ENCODE measurements at places on chromosomes 4 and X. TPM values are rescaled to one million over a fixed set of nuclear protein-coding genes. Genes with fewer than 3 reads are reported as not detected.

- no peak for DNase-seq
Observed at GRCh38 chrX:97367125-97367524, 483.4 kb downstream of the RPA4 start.

DNA sequence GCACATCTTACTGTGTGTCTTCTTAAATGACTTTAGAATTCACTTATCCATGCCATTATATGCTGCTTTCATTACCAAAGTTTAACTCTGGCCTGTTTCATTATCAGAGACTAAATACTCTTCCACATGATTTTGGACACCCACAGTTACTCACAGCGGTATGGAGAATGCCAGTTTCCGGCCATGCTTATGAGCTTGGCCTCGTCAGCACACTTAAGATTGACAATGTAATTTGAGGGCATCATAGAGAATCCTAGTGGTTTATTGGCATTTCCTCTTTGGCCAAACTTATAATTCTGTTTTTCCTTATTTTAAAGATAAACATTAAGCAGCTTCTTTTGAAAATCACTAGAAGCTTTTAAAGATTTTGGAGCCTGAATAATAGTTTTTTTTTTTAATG lies 104.5 kb downstream of the IRF2 start:
- DNase-seq = no peak

NLGN4X gene
- not detected for total RNA-seq

USP17L22 gene
- total RNA-seq = not detected

DNA sequence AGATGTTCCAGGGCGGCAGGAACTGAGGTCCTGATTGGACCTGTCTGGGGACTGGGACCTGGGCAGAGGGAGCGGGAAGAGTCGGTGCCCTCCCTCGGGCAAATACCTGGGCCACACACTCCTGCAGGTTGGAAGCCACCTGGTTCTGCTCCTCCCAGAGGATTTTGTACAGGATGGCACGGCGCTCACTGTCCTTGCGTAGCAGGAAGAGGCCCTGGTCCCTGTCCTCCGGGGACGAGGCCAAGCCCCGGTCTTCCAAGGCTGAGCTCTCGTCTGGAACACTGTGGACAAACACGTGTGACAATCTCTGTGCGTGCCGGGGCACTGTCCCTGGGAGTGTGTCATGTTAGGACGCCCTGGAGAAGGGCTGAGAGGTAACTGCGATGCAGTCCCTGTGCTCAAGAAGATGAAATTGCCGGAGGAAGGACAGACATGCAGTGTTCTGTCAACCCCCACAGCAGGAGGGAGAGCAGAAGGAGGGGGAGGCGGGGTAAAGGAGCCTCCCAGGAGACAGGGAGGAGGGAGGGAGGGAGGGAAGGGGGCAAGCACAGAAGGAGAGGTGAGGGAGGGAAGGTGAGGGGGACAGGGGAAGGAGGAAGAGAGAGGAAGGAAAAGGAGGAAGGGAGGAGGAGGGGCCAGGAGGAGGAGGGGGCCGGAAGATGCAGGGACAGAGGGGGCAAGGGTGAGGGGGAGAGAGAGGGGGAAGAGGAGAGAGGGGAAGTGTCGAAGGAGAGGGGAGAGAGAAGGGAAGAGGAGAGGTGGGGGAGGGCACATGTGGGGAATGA lies 29.0 kb downstream of the PDHA1 start:
- peak; percentile 20 for DNase-seq

DNA sequence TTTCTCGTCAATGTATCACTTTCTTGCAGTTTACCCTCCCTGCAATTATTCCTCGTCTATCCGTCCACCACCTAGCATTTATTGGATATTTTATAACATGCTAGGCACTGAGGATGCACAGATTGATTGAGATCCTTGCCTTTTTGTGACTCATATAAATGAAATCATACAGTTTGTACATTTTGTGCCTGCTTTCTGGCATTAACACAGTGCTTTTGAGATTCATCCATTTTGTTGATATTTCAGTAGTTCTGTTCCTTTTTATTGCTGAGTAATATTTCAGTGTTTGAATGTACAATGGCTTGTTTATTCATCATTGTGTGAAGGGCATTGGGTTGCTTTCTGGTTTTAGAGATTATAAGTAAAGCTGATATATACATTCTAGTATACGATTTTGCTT lies 841 bp downstream of the TBC1D19 start:
- DNase-seq = no peak

DNA sequence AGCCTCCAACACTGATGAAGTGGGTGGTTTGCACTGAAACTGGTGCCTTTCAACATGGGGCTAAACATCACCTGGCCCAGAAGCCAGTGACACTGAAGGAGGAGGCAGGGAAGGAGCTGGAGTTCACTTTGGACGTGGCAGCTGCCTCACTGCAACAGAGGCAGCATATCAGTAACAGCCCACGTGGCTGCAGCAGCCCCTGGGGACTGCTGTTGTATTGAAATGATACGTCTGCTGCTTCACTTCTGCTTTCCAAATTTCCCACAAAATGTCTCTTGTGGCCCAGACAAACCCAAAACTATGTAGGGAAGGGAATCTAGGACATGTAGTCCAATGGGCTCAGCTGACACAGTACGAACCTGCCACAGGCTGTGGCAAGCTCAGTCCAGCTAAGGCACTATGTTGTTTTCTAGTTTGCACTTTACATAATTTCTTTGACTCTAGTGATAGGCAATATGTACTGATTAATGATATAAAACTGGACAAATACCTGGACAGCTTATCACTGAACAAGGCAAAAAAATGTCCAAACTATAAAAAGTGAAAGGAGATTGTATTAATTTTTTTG lies 84.7 kb upstream of the RAPGEF2 start:
- DNase-seq = no peak

DNA sequence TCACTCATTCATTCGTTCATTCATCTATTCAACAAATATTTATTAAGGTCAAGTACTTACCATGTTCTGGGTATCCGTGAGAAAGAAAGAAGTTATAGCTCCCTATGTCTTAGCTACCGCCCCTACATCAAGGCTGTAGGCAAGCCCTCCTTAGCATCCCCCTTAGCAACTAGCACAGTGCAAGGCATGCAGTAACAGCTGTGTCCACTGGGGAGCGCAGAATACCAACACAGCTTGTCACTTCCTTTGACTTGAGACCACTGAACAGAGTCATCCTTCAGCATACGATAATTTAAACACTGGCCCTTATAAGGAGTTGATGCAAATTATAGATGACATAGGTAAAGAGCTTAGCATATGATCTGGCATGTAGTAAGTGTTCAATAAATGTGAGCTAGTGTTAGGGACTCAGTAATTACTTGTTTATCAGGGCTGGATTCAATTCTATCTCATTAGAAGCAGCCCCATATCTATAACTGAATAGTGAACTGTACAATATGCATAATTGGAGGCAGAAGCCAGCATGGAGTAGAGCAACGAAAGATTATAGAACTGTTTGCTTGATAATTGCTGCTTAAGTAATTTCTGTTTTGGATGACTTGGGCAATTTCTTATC lies 8.7 kb downstream of the KIAA1210 start:
- DNase-seq = peak; percentile 25

SSX2B gene
- total RNA-seq = not detected

MYL5 gene
- total RNA-seq = 39.5 TPM

DNA sequence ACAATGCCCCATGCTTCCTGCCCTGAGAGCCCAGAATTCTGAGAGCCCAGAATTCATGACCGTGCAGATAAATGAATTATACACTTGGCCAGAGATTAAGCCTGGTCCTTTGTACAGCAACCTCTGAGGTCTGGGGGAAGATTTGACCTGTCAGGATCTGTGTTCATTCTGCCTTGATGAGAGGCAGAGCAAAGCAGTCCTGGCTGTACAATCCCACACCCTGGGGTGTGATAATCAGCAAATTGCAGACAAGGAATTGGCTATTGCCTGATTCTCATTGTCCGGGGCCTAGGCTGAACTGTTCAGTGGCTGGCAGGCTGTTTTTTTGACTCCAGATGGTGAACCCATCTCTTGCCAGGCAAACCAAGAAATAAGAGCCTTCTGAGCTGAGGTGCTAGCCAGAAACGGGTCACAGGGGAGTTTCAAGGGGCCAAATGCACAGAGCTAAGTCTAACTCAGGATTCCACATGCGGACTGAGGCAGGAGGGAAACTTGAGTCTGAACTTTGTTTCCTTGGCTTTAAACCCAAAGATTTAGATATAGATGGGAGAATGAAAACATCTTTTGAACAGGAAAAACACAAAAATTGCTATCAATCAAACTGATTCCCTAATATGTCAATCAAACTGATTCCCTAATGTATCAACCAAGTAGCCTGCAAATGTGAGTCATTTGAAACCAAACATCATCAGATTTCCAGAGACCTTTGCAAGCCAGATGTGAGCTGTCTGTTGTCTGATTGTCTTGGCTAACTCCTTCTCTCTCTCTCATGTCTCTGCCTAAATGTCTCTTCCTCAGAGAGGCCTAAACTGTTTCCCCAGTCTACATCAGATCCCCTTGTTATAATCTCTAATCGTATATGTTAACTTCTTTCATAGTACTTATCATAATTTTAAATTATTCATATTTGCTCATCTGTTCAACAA lies 159.3 kb downstream of the ATG4A start:
- DNase-seq = no peak

MAGEB2 gene
- not detected for total RNA-seq

- DNase-seq = peak; percentile 20
Observed at GRCh38 chr4:81506731-81507130, 35.0 kb upstream of the RASGEF1B start.

GRCh38 chr4:111628437-111628836 lies 516.8 kb upstream of the FAM241A start:
- DNase-seq = no peak

DNA sequence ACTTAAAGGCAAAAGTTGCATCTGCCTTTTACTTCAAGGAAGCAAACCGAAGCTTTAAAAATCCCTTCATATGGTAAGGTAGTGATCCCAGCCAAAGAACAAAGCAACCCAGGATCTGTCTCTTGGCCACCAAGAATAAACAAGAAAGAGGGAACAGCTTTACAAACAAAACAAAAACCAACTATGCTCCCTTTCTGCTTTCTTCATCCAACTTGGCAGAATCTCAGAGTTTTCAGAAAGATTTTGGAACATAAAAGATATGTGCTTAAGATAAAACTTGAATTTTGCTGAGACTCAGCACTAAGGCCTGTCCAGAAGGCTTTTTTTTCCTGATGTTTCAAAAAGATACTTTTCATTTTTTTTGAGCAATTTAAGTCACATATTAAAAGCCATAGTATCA lies 94.0 kb downstream of the COL4A6 start:
- DNase-seq = no peak

DNA sequence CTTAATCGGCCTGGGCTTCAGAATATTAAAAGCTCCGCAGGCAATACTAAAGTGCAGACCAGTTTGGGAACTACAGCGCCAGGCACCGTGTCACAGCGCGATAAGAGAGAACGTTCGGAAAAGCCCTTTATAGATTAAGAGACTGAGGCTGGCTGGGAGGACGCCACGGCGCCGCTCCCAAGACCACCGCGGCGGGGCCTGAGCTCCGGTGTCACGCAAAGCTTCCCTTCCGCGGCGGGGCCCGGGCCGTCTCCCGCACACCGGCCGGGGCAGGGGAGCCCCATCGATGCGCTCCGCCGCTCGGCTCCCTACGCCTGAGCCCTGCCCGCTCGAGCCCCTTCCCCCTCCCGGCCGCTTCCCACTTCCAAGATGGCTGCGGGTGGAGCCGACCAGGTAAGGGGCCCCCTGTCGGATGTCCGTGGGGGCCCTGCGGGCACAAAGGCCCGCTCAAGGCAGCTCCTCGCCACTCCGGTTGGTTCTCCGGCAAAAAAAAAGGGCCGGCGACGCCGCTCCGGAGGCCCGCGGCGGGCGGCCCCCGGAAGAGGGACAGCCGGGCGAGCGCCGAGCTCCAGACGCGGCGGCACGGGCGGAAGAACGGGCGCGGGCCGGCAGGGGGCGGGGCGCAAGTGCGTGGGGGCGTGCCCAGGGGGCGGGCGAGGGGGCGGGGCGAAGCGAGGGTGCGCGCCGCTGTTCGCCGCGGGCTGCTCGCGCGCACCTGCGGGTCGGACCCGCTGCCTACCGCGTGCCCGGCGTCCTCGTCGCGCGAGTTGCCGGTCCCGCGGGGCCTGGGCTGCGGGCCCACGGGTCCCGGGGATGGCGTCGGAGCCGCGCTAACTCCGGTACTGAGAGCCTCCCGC lies at the start of gene TBC1D14:
Gene TBC1D14 (plus strand): TSS at position 714 of the 857 bp plus-strand sequence. CDS start 13,564 bp downstream, outside the sequence.
- peak; percentile 83 for DNase-seq

DNA sequence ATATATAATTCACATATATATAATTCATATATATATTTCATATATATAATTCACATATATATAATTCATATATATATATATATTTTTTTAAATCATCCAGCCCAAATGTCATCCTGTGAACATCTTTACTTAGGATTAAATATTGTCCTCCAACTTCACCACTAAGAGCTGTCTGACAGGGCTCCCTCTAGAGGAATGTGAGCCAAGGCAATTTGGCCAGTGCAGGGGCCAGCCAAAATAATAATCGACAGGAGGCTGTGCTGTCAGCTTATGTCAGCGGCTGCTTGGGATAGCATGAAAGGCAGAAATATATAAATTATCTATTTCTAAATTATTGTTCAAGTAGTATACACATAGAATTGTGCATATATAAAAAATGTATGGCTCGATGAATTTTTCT lies 29.5 kb downstream of the EGFL6 start:
- DNase-seq = no peak

- no peak for DNase-seq
Observed at GRCh38 chrX:73916931-73917667, 354.1 kb downstream of the CHIC1 start.

DNA sequence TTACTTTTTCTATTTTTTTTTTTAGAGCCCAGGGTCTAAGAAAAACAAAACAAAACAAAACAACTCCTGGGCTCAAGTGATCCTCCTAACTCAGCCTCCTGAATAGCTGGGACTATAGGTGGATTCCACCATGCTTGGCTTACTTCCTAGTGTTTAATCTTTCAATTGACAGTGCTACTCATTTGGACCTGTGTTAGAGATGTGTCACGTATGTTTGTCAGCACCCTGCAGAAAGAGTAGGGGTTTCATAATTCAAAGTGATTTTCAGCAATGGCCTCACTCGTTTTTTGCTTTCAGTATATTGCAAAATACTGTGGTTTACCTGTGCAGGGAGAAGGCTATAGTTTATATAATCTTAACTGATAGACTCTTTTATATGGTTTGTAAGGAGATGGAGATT lies 71.6 kb upstream of the TEX13D start:
- no peak for DNase-seq

DNA sequence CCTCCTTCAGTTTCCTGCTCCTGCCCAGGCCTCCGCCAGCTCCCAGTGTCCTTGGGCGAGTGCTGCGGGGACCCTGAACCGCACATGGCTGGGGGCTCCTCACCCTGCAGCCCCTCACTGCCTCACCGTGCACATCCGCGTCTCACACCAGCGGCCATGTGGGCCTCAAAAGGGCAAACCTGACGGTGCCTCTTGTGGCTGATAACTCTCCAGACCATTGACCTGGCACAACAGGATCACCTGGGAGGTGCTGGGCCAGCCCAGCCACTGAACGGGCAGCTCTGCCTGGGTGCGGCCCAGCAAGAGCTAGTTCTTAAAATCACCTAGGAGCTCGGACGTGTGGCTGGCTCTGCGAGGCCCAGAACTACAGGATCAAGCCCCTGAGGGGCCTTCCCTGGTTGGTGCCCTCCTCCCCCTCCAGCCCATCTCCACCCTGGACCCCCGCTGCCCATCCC lies 4.1 kb upstream of the S100P start:
- DNase-seq = no peak

Data from natural killer cell (primary cell).